Upper lobe of right lung (tissue), 1 donor: ENCODE measurements at places on chromosomes 1 and 21. TPM values are rescaled to one million over a fixed set of nuclear protein-coding genes. Genes with fewer than 3 reads are reported as not detected.

DNA sequence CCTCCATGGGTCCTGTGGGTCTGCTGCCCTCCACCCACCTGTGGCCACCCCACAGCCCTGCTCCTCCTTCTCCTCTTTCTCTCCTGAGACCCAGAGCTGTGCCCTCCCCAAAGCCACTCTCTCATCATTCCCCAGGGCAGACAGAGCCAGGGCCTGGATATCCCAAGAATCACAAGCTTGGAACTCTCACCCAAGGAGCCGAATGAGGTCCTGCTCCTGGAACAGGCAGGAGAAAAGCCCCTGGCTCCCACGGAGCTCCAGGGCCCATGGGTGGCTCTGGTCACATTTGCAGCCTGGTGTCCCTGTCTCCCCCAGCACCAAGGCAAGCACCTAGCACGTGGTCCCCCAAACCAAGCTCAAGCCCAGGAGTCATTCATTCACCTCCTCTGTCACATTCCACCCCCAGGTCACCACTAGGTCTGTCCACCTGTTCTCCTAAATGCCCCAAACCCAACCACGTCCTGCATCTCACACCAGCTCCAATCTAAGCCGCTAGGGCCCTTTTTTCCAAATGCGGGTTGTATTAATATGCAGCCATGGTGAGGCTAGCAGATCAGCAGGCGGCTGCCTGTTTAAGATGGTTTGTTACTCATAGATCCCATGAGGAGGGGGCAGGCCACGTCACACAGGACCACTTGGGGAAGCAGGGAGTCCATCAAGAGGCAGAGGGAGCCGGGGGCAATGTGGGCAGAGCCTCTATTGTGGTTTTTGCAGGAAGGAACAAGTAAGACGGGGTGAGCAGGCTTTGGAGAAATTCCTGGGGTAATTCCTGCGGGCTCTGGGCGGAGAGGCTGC, 215.5 kb upstream of the VAMP3 start:
- peaks cover 12% of the 10 kb centered on the region for H3K4me1 ChIP-seq
- H3K4me3 ChIP-seq, result no peak overlapping the region
- no peak overlapping the region for H3K27ac ChIP-seq
- H3K36me3 ChIP-seq, result no peaks in the 10 kb centered on the region
- peak; percentile 42 for DNase-seq

Gene RNF186
- total RNA-seq, result not detected

DNA sequence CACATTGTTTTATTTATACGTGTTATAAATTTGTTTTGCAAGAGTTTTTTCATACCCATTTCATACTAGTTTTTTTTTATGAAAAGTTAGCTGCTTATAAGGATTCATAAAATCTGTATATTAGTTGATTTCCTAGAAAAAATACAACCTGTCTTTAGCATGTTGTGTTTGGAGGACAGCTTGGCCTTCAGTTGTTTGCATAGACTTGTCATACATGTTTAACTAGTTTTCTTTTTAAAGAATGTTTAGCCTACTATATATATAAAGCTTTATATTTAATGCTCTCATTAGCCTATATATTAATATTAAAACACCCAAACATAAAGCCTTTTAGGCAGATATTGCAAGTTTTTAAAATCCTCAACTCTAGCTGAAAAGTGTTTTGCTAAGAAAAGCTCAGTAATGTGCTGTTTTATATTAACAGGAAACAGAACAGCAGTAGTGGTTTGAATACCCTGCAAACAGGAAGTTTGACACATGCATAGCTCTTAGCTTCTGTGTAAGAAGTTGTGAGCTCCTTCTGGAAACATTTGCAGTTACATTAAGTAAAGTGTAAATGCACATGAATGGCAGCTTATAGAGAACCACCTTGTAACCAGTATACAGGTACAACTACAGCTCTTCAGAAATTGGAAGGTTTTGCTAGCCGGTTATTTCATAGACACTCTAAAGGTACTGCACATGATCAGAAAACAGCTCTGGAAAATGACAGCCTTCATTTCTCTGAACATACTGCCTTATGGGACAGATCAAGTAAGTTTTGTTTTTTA, at the start of gene PRKACB:
TSS of gene PRKACB (plus strand) at position 476 of the 770 bp plus-strand sequence. CDS start at position 567, 91 bp downstream.
- peak within 1 kb of the TSS; percentile 69 for H3K27ac ChIP-seq
- H3K36me3 ChIP-seq, result no peaks in the 10 kb centered on the region
- no peak for DNase-seq
- H3K27me3 ChIP-seq, result no peaks in the 10 kb centered on the region
- peak within 1 kb of the TSS; percentile 34 for H3K4me3 ChIP-seq

- H3K4me3 ChIP-seq, result no peak overlapping the region
- no peak overlapping the region for H3K27ac ChIP-seq
- H3K4me1 ChIP-seq, result no peaks in the 10 kb centered on the region
Observed at GRCh38 chr21:41739936-41740335, 26.9 kb downstream of the RIPK4 start.

DNA sequence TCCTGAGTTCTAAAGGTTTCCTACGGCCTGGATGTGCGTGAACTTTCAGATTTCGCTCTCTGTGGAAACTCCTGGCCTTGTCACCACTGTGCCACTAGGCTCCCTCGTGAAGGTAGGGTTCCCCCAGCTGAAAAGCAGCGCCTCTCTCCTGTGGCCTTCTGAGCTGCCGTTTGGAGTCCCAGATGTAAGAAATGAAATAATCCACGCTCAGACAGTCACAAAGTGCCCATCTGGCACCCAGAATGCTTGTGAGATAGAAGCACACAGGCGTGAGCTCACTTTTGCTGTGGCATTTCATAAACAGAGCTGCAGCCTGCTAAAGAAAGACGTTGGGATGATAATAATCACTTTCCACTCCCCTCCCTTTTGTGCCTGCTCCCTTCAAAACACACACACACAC, 65.8 kb downstream of the LMO4 start:
- no peaks in the 10 kb centered on the region for H3K36me3 ChIP-seq
- no peaks in the 10 kb centered on the region for H3K4me1 ChIP-seq
- H3K27me3 ChIP-seq, result no peaks in the 10 kb centered on the region
- DNase-seq, result no peak
- H3K4me3 ChIP-seq, result no peak overlapping the region
